ENCODE measurements at places on chromosomes 1 and 21. TPM values are rescaled to one million over a fixed set of nuclear protein-coding genes. Genes with fewer than 3 reads are reported as not detected.

Gene F13B
- not detected for total RNA-seq

Gene LCE1F
- total RNA-seq = not detected

Gene CLDN19
- total RNA-seq = not detected

Gene C1orf185
- not detected for total RNA-seq

Gene ANKRD34A
- total RNA-seq = 0.60 TPM

Gene LRRC40
- 20.6 TPM for total RNA-seq

Gene PLA2G2A
- not detected for total RNA-seq

Gene KRTAP13-2
- not detected for total RNA-seq

Gene CDK18
- 0.32 TPM for total RNA-seq

Gene TNFRSF1B
- 65.9 TPM for total RNA-seq

Gene CYB5RL
- 9.6 TPM for total RNA-seq

Gene PDE9A
- 1.5 TPM for total RNA-seq

Gene ATP5PB
- total RNA-seq = 235 TPM

Gene C4BPA
- total RNA-seq = not detected

Gene AIM2
- total RNA-seq = not detected

Gene GIPC2
- 9.6 TPM for total RNA-seq

Gene TMEM82
- not detected for total RNA-seq

Gene MIXL1
- 1.2 TPM for total RNA-seq

Gene CCDC27
- total RNA-seq = not detected

Gene VWA5B1
- total RNA-seq = not detected

Gene OLFML2B
- 0.51 TPM for total RNA-seq
